Esophagus mucosa (tissue), 1 donor: ENCODE measurements at places on chromosomes 4 and X. TPM values are rescaled to one million over a fixed set of nuclear protein-coding genes. Genes with fewer than 3 reads are reported as not detected.

The CFI gene
- total RNA-seq, result 31.5 TPM

The IL13RA1 gene
- total RNA-seq, result 82.2 TPM

The BEX3 gene
- total RNA-seq, result 46.9 TPM

The BRS3 gene
- total RNA-seq, result not detected

The PAGE1 gene
- not detected for total RNA-seq

The PRR32 gene
- total RNA-seq, result not detected

The PLK4 gene
- total RNA-seq, result 10.5 TPM

The GPR173 gene
- total RNA-seq, result 0.08 TPM

The RPS6KA6 gene
- total RNA-seq, result 0.96 TPM

The CCDC160 gene
- total RNA-seq, result 0.20 TPM

The PCDH19 gene
- 0.64 TPM for total RNA-seq

The PPP2R2C gene
- total RNA-seq, result 65.7 TPM

The MRFAP1L1 gene
- 28.1 TPM for total RNA-seq

The FAM236A gene
- total RNA-seq, result not detected

The NKX3-2 gene
- not detected for total RNA-seq

The PPP1R2C gene
- total RNA-seq, result not detected

The SLC38A5 gene
- 13.6 TPM for total RNA-seq

The GAGE2A gene
- not detected for total RNA-seq

The UGT2A1 gene
- total RNA-seq, result not detected

The PPEF2 gene
- not detected for total RNA-seq

The TEX13C gene
- total RNA-seq, result not detected

The FHIP1A gene
- total RNA-seq, result 43.6 TPM

The MTNR1A gene
- not detected for total RNA-seq

The SLC7A11 gene
- 16.3 TPM for total RNA-seq

The CPXCR1 gene
- total RNA-seq, result not detected

The TNIP2 gene
- 25.1 TPM for total RNA-seq

The SMIM10 gene
- total RNA-seq, result 0.84 TPM

The RELL1 gene
- total RNA-seq, result 18.7 TPM

The C1QTNF7 gene
- 0.52 TPM for total RNA-seq

The MORC4 gene
- total RNA-seq, result 13.9 TPM

The NSUN7 gene
- 2.0 TPM for total RNA-seq

The PLP1 gene
- 0.04 TPM for total RNA-seq

The ITM2A gene
- 13.8 TPM for total RNA-seq

The SPACA5 gene
- total RNA-seq, result not detected

The GAGE12E gene
- not detected for total RNA-seq

The GLRA3 gene
- not detected for total RNA-seq
